ENCODE measurements at places on chromosomes 4 and X.
A peak's percentile ranks its signal among the peaks of the same experiment; 100 is the strongest.

DNA sequence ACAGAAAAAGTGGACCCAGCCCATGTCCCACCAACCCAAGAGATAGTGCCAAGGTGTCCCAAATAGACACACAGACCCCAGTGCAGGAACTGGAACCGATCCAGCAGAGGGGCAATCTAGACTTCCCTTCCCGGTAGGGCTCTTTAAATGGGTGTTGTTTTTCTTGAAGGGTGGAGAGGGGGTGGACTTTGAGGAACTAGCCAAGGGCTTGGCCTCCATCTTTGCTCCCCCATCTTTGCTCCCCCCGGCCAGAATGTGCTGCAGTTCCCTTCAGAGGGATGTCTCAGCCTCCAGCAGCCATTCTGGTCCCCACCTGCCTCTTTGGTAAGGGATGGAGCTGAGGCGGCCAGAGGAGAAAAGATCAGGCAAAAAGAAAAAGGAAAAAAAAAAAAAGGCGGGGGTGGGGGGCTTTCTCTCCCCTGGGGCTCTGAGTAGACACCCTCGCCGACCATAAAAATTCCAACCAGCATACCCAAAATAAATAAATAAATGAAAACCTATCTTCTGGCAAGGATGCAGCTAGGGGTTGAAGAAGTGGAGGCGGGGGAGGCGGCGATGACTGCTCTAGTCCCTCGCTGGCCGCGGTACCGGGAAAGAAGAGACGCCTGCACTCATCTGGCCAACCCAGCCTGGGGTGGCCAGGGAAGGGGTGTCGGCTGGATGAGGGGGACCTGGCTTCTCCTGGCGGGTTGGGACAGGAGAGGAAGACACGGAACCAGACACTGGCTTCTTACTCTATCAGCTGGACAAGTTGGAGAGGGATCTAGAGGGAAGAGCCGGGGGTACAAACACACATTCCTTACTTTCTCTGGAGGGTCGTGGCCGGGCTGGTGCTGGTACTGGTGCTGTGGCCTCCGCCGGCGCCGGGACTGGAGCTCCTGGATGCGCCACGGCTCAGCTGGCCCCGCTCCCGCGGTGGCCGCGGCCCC, 38.5 kb upstream of the IQSEC2 start:
- DNase-seq = no peak

DNA sequence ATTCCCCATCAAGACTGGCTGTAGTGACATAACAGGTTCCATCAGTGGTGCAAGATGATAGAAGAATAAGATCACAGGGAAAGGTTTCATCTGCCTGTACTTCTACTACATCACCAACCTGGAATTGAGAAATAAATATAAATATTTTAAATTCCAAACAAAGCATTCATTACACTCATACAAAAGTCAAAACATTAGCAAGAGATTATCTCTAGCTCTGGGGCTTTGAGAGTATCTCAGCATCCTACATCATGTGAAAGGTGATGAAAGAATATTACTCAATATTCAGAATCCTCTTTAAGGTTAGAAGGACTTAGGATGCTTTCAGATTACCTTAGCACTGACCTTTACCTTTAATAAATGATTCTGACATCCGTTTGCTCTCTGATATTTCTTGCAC, 96.5 kb upstream of the MCF2 start:
- DNase-seq = no peak

GRCh38 chr4:35063031-35063570, 1181.2 kb downstream of the ARAP2 start:
- DNase-seq = no peak

DNA sequence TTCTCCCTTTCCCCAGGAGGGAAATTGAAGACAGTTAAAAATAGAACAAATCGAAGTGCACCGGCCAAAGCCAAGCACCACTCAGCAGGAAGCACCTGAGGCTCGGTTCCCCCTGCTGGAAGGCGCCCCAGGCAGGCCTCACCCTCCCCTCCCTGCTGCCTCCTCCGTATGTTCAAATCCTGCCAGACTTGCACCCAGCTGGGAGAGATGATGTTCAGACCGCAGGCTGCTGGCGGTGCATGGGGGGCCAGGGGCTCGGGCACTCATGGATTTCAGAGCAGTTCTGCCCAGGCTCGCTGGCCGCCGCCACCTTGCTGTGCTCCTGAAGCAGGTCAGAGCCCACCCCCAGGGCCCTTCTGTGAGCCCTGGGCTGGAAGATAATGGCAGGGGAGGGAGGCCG, 91.4 kb downstream of the DCTD start:
- DNase-seq = no peak

GRCh38 chrX:67289055-67289499, 254.7 kb upstream of the AR start:
- no peak for DNase-seq

GRCh38 chr4:174464949-174465348, 57.3 kb downstream of the HPGD start:
- DNase-seq = no peak

DNA sequence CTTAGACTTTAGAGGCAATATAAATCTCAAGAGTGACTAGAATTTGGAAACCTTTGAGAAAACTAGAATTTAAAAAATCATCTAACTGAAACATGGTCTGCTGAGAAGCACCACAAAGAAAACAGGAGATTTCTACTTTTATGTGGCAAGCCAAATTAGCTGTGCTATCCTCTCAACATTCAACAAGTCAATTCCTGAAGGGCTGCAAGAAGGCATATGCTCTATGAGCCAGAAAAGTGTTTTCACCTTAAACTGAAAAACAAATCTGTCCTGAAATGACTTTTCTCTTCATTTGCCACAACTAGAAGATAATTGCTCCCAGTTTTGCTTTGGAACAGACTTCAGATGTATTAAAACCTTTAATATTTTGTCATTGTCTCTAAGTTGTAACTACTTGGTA, 263.2 kb upstream of the EDNRA start:
- no peak for DNase-seq

GRCh38 chr4:182288534-182288933, 45.3 kb downstream of the TENM3 start:
- no peak for DNase-seq

DNA sequence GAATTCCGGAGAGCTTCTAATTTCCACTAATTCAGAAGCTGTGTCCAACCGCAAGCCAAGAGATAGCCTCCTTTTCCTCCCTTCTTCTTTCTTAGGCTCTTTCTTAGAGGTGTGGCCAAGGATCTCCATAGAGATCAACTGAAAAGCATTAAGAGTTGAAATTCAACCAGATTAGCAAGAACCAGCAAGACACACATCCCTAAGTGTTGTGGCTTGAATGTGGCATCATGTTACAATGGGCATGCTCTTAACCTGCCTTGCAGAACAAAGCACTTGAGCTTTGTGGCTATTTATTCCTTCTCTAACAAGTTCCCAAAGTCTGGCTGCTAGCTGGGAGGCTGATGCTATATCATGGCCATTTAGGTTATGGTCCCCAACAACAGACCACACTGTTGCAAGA, 10.4 kb downstream of the ANOS1 start:
- no peak for DNase-seq

- DNase-seq = no peak
These were observed 93.6 kb downstream of the RBM47 start for GRCh38 chr4:40536032-40536431.

- DNase-seq = no peak
These were observed 202.3 kb upstream of the CENPE start for GRCh38 chr4:103400405-103400804.

DNA sequence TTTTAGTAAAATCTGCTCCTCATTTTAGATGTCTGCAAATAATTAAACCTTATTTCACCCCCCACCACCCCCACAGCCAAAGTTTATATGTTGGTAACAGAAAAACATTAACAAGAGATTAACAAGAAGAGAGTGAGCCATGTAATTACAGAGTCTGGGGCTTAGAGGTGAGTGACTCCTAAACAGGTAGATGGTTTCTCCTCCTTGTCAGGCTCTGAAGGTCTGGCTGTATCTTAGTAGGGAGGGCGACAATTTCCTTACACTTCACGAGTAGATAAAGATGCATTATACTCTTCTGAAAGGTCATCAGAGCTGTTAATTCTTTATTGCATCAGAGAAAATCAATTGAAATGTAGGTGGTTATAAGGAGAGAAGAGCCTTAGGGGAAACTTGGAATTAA, 171.8 kb upstream of the ANKRD50 start:
- DNase-seq = no peak

GRCh38 chr4:37641886-37642849, 44.0 kb downstream of the RELL1 start:
- no peak for DNase-seq

GRCh38 chrX:19791562-19791961, 95.8 kb downstream of the SH3KBP1 start:
- DNase-seq = peak; percentile 33

DNA sequence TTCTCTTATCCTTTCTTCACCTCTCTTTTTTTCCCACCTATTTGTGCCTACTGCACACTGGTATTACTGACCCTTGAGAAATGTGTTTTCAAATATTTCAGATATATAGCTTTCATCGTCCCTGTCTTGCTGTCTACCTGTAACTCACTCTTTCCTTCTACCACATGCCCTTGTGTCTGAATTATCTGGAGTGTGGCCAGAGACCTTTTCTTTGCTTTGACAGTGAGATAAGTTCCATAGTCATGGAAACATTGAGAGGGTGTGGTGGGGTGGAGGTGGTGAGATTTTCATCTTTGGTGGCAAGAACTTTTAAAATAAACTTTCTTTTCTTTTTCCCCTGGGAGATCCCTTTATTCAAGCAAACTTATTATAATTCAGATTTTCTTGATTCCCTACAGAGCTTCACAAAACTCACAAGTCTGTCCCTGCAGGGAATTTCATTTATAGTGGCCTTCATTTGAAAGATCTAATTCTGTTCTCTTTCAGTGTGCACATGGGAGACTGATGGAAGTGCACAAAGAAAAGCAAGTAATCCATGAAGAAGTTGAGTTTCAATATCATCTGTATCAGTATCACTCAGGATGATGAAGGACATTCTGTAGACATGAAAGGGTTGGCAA, 95.7 kb downstream of the SH2D1A start:
- no peak for DNase-seq

- no peak for DNase-seq
These were observed 75.5 kb downstream of the CASP3 start for GRCh38 chr4:184573701-184574100.

DNA sequence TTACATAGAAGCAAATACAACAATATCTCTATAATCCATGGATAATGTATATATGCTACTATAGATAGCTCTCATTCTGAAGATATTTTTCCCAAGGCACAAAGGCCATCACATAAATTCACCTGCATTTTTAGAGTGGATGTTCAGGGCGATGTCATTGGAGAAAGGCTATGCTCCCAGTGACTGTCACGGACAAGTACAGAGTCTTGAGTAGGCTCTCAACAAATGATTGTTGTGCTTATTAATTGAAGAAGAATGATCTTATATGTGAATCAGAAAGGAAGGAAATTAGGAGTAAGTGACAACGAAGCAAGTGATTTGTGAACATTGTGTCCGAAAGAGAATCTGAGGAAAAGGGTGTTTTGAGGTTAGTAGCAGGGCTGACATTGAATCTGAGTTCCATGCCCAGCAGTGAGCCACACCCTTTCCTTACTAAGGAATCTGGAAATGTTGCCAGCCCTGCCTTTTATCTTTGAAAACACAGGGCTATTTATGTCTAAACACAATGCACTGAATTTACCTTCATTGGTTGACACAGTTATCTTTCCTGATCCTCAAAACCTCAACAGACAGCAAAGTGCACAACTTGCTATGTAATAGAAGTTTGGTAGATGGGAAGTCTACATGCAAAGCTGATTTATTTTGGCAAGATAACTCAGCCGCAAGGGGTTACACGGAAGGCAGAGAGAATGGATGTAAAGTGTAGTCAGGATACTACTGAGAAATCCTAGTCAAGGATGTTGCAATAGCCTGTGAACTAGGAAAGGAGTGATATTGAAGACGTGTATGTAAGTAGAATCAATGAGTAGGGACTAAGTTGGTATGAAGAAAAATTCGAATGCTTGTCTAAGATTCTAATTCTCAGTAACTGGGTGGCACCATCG, 50.4 kb downstream of the SORBS2 start:
- no peak for DNase-seq

DNA sequence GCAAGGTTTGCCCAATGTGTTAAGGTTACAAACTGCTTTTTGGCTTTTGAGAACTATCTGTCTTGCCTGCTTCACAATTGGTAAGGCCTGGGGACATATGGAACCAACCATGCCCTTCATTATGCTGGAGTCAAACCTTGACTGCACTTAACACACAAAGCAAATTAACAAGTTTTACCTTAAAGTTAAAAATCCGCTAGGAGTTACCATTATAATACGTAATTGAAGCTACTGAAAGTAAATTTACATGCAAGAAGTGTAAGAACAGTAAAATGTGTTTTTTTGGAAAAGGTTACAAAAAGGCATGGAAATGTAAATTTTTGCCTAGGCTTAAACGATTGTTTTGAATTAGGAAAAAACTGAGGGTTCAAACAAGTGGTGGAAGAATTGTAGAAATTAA, 69.7 kb downstream of the BMP15 start:
- no peak for DNase-seq

- DNase-seq = no peak
These were observed 25.9 kb downstream of the HTRA3 start for GRCh38 chr4:8295471-8295870.

- DNase-seq = no peak
These were observed 336.3 kb upstream of the PITX2 start for GRCh38 chr4:110959041-110959643.

DNA sequence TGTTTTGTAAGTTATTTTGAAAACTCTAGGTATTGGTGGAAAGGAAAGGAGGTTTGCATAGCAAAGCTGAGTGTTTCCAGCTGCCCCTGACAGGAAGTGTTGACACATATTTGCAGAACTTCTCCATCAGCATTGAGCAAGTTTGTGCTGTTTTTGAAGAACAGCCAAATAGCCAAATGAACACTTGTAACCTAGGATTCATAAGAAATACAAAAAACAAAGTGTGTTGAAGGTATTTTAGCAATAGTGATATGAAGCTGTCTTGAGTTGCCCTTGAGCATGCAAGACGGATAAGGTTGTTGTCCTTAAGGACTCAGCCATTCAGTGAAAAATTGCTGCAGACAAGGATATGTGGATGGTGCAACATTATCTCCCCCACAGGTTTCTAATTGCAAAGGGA, 68.3 kb upstream of the PGM2 start:
- no peak for DNase-seq

DNA sequence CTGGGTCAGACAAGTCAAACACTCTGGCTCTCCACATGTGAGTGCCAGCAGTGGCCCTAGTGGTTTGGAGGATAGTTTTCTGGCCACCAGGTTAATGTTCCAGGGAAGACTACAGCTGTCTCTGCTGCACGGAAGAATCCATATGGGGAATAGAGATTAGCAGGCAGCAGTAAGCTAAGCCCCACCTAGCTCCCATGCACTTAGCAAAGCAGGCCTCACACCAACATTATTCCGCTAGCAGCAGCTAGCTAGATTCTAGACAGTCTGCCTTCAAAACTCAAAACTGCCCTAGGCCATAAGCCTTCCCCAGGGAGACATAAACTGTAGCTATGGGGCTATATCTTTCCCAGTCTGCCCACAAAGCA, 203.4 kb downstream of the CHIC1 start:
- no peak for DNase-seq
